Activated CD8-positive, alpha-beta T cell treated with anti-CD3 and anti-CD28 coated beads, Interleukin-2, amount 10 ng/mL, durations not matched to agents 7 days and 5 days (primary cell): ENCODE measurements at places on chromosomes 5 and 9.

DNA sequence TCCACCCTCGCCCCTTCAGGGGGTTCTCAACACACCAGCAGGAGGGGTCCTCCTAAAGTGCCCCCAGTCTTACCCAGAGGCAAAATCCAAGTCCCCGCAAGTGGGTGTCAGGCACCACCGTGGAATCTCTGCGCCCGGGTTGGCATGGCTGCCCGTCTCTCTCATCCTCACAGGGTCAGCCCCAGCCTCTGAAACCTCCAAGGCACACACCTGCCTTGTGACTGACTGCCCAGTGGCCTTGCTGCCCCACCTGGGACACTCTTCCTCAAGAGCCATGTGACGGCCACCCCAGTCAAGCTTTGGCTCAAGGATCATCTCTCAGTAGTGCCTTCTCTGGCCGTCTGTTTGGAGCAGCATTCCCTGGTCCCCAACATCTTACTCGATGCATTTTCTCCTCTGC, 4.9 kb downstream of the FBP2 start:
- H3K4me3 ChIP-seq = no peak overlapping the region
- no peak overlapping the region for H3K27ac ChIP-seq
- H3K36me3 ChIP-seq = no peaks in the 10 kb centered on the region
- H3K4me1 ChIP-seq = peaks cover 27% of the 10 kb centered on the region
- peaks cover 6% of the 10 kb centered on the region for H3K27me3 ChIP-seq
- DNase-seq = no peak

- H3K27me3 ChIP-seq = no peaks in the 10 kb centered on the region
- H3K4me1 ChIP-seq = no peaks in the 10 kb centered on the region
- no peak for DNase-seq
- H3K27ac ChIP-seq = no peak overlapping the region
- no peaks in the 10 kb centered on the region for H3K36me3 ChIP-seq
Observed at GRCh38 chr5:4928409-4928808, 211.7 kb upstream of the ADAMTS16 start.

GRCh38 chr5:176723440-176723839, 76.2 kb downstream of the TSPAN17 start:
- H3K4me1 ChIP-seq = peaks cover 7% of the 10 kb centered on the region
- H3K4me3 ChIP-seq = no peak overlapping the region
- H3K36me3 ChIP-seq = no peaks in the 10 kb centered on the region
- no peak for DNase-seq

DNA sequence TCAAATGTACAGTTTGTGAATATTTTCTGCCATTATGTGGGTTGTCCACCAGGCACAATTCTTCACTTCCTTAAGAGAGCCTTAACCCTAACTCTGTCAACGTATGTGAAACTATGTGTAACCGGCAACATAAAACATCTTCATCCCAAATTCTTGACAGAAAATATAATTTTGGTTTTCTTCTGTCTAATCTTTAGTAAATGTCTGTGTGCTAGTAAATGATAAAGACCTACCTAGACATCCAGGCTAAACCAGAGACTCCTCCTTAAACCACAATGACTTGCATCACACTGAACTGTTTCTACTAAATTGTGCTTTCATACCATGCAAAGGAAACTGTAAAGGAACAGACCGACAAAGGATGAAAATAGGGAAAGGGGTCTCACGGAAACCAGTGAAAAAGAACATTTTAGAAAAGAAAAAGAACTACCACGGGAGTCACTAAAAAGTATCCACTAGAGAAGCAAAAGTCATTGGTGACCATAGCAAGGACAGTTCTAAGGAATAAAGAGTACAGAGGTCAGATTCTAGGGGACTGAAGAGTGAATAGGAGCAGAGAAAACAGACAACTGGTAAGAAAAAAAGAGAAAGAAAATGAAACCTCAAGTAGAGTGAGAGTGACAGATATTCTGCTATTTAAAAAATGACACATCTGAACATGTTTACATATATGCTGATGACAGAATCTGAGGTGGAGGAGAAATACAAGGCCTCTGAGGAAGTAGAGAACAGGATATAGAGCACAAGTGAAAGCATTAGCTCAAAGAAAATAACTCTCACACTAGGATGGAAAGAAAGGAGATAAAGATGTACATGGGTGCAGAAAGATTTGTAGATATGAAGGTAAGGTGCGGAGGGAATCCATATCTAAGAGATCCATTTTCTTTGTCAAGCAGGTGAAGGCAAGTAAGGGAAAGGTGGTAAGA, 49.4 kb downstream of the FNIP1 start:
- H3K4me1 ChIP-seq = peaks cover 35% of the 10 kb centered on the region
- peak overlapping the region; percentile 90 for H3K27ac ChIP-seq
- peak overlapping the region; percentile 64 for H3K4me3 ChIP-seq
- H3K27me3 ChIP-seq = no peaks in the 10 kb centered on the region
- DNase-seq = peak; percentile 37

GRCh38 chr5:15791274-15791673, 291.3 kb downstream of the FBXL7 start:
- no peak overlapping the region for H3K27ac ChIP-seq
- no peak for DNase-seq
- no peak overlapping the region for H3K4me3 ChIP-seq
- H3K27me3 ChIP-seq = no peaks in the 10 kb centered on the region
- H3K4me1 ChIP-seq = no peaks in the 10 kb centered on the region

- no peaks in the 10 kb centered on the region for H3K27me3 ChIP-seq
- H3K36me3 ChIP-seq = no peaks in the 10 kb centered on the region
- H3K27ac ChIP-seq = no peak overlapping the region
- no peak for DNase-seq
Observed at GRCh38 chr5:5342784-5343183, 79.7 kb upstream of the ICE1 start.

DNA sequence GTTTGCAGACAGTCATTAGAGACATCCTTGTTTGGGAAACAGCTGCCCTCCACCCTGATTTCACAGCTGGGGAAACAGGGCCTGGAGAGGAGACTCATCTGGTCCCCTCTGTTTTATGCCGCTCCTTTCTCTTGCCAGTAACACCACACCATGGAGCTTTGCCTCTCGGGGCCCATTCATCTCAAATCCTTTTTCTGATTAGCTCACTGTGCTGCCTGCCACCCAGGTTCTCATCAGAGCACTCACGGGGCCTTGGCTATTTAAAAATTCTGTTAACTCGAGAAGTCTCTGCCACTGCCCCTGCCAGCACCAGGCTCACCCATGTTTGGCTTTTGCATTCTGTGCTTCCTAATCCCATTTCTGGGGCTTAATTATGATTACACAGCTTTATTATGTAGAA, 36.8 kb upstream of the C5orf58 start:
- no peak for DNase-seq
- H3K27ac ChIP-seq = no peak overlapping the region
- H3K27me3 ChIP-seq = no peaks in the 10 kb centered on the region
- no peaks in the 10 kb centered on the region for H3K36me3 ChIP-seq
- no peak overlapping the region for H3K4me3 ChIP-seq

- no peak overlapping the region for H3K4me3 ChIP-seq
- H3K27me3 ChIP-seq = no peaks in the 10 kb centered on the region
- no peaks in the 10 kb centered on the region for H3K4me1 ChIP-seq
- H3K36me3 ChIP-seq = peaks cover 12% of the 10 kb centered on the region
- no peak overlapping the region for H3K27ac ChIP-seq
Observed at GRCh38 chr5:64758901-64759300, 9.6 kb downstream of the SREK1IP1 start.

DNA sequence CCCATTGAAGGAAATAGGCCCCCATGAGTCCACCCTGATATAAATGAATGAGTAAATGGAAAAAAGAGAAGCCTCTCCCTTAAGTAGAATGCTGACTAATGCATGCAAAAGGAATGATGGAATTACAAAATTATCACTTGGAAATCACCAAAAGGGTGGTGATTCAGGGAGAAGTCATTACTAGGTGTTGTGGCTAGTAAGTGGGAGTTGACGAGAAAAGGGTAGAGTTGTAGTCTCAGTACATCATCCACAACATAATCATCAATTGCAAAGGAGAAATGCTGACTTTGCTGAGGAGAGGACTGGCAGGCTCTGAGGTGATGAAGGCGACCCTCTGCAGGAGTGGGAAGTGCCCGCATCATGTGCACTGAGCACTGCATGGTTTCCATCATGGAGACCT, 201.5 kb upstream of the S1PR3 start:
- H3K4me1 ChIP-seq = peaks cover 4% of the 10 kb centered on the region
- no peak overlapping the region for H3K27ac ChIP-seq
- H3K27me3 ChIP-seq = no peaks in the 10 kb centered on the region
- no peak for DNase-seq

DNA sequence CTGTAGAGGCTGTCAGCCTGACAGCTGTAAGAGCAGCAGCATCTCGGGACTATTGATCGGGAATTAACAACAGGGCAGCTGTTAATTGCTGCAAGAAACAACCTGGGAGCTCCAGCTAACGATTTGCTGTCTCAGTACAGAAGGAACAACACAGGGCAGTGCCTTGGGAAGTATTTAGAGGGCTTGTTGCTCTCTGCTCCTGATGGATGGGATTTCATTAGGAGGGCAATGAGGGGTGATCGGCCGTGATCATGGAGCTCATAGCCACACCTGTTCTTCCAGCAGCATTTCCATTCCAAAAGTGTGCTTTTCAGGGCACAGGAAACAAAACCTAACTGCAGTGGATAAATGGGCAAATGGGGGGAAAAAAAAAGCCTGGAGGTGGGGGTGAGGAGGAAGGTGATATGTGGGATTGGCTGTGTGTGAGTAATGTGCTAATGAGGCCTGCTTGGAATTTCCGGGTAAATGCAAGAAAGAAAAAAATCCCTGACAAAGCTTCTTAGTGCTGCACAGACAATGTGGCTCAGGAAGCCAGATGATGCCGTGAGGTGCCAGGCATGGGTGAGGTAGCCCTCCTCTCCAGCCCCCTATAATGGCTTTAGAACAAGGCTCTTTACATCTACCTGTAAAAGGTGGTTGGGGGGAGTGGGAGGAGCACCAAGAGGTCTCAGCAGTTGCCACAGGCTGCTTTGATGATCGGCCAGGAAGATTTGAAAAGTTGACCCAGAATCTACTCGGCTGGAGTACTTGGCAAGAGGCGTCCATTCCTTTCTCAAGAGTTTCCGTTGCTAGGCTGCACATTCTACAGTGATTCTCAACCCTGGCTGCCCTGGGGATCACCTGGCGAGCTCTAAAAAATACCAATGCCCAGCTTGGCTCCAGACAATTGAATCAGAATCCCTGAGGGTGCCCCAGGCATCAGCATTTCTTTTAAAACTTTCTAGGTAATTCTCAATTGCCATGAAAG, 139.5 kb upstream of the KLF9 start:
- H3K27me3 ChIP-seq = no peaks in the 10 kb centered on the region
- H3K4me3 ChIP-seq = no peak overlapping the region
- H3K36me3 ChIP-seq = no peaks in the 10 kb centered on the region
- H3K4me1 ChIP-seq = peaks cover 18% of the 10 kb centered on the region
- DNase-seq = no peak

DNA sequence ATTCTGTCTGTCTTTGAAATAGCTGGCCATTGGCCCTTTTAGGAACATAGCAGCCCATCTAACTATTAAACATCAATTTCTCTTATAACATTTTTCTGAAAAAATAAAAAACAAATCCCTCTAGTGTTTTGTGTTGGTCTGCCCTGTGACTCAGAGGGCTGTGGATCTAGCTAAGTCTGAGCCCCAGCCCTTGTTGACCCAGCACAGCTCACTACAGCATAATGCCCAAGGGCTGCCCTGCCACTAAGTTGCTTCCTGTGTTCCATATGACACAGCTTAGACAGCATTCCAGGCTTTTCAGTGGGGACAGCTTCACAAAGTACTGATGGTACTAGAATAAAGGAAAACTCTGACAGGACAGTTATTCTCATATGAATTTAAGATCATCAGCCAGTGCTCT, 136.0 kb downstream of the SCAMP1 start:
- H3K27me3 ChIP-seq = peaks cover 32% of the 10 kb centered on the region
- H3K36me3 ChIP-seq = no peaks in the 10 kb centered on the region
- no peak overlapping the region for H3K27ac ChIP-seq
- no peaks in the 10 kb centered on the region for H3K4me1 ChIP-seq
- H3K4me3 ChIP-seq = no peak overlapping the region

DNA sequence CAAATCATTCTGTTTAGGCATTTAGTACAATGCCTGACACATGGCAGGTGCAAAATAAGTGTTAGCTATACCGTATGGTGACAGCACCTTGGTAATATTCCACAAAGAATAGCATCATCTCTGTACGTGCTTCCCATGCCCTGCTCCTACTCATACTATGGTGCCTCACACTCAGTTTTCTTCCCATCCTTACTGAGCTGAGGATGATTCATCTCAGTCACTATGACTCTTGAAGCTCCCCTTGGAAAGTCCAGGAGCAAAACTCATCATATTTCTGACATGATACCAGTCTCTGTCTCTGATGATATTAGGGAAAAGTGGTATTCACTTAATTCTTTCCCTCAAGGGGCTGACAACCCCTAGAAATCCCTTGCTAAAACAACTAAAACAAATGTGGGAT, 423.3 kb downstream of the EFNA5 start:
- H3K27me3 ChIP-seq = no peaks in the 10 kb centered on the region
- DNase-seq = no peak
- H3K27ac ChIP-seq = no peak overlapping the region

DNA sequence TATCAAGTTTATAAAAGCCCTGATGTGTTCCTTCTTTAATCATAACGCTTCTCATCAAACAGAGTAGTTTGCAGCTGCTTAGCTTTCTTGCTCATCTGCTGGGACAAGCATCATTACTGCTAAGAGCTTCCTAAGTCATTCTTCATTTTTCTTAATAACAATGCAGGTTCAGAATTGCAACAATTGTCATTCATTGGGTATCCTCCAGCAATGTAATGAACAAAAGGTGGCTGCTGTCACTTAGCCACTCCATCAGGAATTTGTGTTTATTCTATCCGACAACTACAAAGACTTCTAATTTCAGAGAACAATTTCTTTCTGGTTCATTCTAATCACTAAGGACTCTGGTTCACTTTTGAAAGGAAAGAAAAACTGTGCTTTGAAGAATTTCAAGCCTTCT, 836.7 kb upstream of the CDH10 start:
- DNase-seq = no peak
- no peaks in the 10 kb centered on the region for H3K4me1 ChIP-seq
- no peak overlapping the region for H3K4me3 ChIP-seq
- H3K27me3 ChIP-seq = no peaks in the 10 kb centered on the region
- H3K27ac ChIP-seq = no peak overlapping the region
- H3K36me3 ChIP-seq = no peaks in the 10 kb centered on the region

DNA sequence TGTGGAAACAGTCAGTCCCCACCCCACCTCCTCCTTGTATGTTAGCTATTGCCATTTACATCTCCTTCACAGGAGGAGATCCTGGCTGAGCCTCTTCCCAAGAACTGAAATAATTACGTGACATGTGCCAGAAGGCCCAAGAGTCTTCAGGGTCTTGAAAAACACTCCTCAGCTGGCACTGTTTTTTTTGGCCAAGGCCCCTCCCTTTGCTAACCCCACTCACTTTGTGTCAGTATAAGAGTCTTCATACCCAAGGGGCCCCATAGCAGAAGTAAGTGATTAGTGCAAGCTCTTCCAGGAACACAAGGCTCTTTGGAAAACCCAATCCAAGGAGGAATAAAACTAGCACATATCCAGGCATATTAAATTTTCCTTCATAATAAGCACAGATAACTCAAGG, 5.7 kb upstream of the LARP1 start:
- no peak overlapping the region for H3K27ac ChIP-seq
- no peak for DNase-seq
- H3K4me1 ChIP-seq = peaks cover 15% of the 10 kb centered on the region
